Stimulated activated CD4-positive, alpha-beta T cell treated with anti-CD3 and anti-CD28 coated beads, Interleukin-12 subunit alpha, Interleukin-12 subunit beta, amount 100 ng/mL, for 48 hours (primary cell): ENCODE measurements at places on chromosomes 12 and 14.

DNA sequence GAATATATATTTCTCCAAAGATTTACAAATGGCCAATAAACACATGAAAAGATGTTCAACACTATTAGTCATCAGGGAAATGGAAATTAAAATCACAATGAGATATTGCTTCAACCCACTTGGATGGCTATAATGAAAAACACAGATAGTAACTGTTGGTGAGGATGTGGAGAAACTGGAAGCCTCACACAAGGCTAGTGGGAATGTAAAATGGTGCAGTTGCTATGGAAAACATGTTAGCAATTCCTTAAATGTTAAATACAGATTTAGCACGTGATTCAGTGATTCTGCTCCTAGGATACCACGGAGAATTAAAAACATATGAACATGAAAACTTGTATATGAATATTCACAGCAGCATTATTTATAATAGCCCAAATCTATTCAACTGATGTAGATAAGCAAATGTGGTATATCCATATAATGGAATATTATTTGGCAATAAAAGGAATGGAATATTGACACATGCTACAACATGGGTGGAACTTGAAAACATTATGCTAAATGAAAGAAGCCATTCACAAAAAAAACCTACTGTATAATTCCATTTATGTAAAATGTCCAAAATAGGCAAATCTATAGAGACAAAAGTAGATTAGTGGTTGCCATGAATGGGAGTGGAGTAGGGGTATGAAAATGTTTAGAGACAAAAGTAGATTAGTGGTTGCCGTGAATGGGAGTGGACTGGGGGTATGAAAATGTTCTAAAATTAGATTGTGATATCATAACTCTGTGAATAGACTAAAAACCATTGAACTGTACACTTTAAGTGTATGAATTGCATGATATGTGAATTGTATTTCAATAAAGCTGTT is 227.1 kb upstream of the DDHD1 start:
- no peak for DNase-seq

DNA sequence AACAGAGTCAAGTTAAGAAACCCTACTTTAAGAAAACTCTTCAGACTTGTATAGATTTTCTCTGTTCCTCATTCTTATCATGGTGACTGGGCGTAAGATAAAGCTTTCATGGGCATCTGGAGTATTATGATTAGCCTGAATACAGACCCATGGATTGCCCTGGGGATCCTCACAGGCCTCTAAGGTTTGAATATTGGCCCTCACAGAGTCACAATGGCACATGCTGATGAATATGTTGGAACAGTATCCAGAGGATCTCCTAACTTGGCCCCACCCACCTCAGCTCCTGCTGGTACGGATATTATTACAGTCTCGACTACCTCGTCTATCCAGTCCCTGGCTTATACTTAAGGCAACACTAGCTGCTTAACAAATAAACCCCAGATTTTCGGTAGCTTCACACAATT is 8.1 kb downstream of the OSBPL8 start:
- DNase-seq: no peak

DNA sequence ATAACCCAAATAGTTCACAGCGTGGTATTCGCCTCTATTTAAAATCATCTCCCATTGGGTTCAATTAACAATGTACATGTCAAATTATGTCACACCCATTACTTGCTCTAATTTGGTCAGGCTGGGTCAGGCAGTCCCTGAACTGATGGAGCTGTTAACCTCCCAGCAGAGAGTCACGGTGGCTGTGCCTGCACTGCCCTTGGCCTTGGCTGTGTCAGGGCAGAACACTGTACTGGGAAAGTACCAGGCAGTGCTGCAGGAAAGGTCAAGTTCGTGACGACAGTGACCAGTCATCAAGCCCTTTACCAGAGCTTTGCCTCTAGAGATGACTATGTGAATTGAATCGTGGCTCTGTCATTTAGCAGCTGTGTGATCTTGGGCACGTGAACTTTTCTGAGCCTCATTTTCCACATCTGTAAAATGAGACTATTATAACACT is 100.0 kb downstream of the ARF6 start:
- no peak for DNase-seq

DNA sequence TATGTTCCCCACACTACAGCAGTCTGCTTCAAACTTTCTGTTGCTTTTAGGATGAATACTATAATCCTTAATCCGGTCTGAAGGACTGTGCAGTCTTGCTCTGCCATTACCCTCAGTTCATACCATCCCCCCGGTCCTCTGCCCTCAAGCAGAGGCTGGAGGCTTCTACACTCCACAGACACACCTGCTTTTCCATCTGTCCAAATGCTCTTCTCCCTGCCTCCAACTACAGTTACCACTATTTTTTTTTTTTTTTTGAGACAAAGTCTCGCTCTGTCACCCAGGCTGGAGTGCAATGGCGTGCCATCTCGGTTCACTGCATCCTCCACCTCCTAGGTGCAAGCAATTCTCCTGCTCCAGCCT is 19.3 kb upstream of the KCNH3 start:
- no peak for DNase-seq

DNA sequence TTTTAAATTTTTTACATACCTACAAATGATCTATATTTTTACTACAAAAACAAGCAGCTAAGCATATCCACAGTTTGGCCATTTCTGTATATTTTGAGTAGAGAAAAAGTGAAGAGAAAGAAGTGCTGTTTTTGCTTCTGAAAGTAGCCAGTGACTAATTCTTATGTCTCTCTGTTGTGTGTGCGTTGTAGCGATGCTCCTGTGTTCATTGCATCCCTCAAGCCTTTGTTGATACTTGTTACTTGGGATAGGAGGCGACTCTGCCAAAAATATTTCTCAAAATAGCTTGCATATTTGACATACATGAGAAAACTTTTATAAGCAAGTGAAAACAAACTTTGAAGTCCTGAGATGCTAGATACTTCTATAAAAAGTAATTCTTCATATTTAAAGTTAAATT is 714.1 kb downstream of the FSCB start:
- no peak for DNase-seq

- peak; percentile 13 for DNase-seq
These were observed 354.4 kb downstream of the MED13L start for GRCh38 chr12:115922952-115923564.

DNA sequence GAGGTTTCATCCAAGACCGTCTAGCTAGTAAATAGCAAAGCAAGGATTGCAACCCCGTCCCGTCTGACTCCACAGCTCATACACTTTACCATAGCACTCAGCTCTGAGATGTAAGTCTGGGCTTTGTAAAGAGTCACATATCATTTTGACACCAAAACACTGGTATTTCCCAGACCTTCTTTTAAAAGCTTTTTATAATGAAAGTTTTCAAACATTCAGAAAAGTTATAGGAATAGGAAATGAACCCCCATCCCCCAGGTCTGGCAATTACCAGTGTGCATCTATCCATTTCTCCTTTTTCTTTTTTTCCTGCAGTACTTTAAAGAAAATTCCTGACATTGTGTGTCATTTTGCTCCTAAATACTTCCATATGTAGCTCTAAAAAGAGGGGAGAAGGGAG is 183.6 kb upstream of the CCND2 start:
- DNase-seq: no peak

GRCh38 chr14:99296517-99296916 is 24.5 kb upstream of the BCL11B start:
- DNase-seq: no peak

DNA sequence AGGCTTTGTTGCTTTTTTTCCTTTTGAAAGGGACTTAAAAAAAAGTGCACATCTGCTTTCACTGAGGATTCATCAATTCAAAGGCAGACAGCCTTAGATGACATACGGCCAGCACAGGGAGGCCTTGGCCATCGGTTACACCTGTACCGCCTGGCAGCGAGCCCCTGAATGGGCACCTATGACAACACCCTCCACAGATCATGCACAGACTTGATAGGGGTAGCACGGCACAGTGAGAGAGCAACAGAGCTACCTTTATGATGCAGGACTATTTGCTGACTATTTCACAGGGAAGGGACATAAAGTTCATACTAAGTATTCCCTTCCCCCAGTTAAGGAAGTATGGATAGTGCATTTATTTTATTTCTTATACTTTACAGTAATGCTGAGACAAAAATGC is 137.9 kb upstream of the ARID2 start:
- DNase-seq: no peak

- DNase-seq: no peak
These were observed 55.9 kb downstream of the SLCO1C1 start for GRCh38 chr12:20751046-20751445.

GRCh38 chr12:121127501-121127900 is 5.2 kb upstream of the P2RX7 start:
- no peak for DNase-seq

GRCh38 chr12:67940780-67941243 is 48.4 kb upstream of the IFNG-AS1 start:
- no peak for DNase-seq

DNA sequence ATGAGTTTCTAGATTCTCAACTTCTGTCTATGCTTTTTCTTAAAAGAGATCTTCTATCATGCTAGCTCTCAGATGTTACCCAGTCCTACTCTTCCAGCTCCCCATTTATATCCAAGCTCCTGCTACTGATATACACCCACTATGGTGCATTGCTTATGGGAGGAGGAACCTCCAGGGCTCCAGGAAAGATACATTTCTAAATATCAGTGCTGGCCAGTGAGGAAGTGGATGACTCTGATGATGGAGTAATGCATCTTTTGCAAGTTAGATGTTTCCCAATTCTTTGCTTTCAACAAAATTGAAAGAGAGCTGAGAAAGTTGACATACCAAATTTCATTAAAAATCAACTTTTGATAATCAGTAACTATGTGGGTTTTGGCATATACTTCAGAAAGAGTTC is 105.7 kb upstream of the RESF1 start:
- DNase-seq: no peak

DNA sequence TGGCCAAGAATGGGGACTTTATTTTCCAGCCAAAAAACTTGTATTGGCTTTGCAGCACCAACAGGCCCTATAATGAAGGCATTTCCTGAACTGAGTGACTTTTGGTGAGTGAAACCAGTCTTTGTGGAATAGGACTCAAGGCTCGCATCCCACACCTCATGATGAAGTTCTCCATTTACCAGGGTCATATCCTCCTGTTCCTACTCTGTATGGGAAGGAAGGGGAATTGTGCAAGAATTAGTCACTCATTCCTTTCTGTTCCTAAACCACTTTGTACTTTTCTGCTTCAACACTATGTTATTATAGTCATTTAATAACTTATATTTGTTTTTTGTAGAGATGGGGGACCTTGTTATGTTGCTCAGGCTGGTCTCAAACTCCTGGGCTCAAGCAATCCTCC is 2.3 kb upstream of the SPATS2 start:
- no peak for DNase-seq

DNA sequence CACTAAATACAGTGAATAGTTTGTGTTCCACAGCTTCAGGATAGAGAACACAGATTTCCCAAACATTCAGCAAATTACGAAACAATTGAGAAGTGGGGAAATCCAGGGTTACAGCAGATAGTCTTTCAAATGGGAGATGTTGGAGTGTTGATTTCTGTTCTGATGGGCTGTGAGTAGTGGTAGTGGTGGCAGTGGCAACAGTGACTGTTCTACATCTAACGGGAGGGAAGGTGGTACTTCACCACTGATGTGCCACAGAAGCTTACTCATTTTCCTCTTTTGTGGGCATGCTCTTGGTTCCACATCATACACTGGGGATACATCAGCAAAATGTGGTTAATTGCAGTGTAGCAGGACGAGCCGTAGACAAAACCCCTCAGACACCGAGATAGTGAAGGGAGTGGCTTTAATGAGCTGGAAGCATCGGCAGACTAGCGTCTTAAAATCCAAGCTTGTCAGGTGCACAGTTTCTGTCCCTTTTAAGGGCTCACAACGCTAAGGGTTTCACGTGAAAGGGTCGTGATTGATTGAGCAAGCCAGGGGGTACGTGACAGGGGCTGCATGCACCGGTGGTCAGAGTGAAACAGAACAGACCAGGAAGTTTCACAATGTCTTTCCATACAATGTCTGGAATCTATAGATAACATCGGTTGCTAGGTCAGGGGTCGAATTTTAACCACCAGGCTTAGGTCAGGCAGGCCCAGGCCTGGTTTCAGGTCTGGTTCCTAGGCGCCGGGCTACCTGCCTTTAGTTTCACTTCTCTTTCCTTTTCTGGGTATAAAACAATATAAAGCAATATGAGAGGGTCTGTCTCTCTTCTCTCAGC is 330.6 kb upstream of the FBXO33 start:
- peak; percentile 4 for DNase-seq

- DNase-seq: no peak
These were observed 6.7 kb upstream of the PTPRB start for GRCh38 chr12:70643939-70644338.

GRCh38 chr14:26377150-26377549 is 220.7 kb downstream of the NOVA1 start:
- DNase-seq: no peak

- DNase-seq: no peak
These were observed 173.8 kb downstream of the AEBP2 start for GRCh38 chr12:19613051-19613535.

GRCh38 chr12:10612984-10613348 is 443 bp downstream of the MAGOHB start:
- DNase-seq: no peak

- DNase-seq: no peak
These were observed 75.9 kb downstream of the DACT1 start for GRCh38 chr14:58713677-58714076.

- DNase-seq: no peak
These were observed 8.6 kb downstream of the SLC25A29 start for GRCh38 chr14:100297320-100298300.

- peak; percentile 80 for DNase-seq
These were observed 743 bp upstream of the CAND1 start for GRCh38 chr12:67268335-67268895.

GRCh38 chr12:39606712-39607423 is 12.7 kb downstream of the ABCD2 start:
- no peak for DNase-seq

DNA sequence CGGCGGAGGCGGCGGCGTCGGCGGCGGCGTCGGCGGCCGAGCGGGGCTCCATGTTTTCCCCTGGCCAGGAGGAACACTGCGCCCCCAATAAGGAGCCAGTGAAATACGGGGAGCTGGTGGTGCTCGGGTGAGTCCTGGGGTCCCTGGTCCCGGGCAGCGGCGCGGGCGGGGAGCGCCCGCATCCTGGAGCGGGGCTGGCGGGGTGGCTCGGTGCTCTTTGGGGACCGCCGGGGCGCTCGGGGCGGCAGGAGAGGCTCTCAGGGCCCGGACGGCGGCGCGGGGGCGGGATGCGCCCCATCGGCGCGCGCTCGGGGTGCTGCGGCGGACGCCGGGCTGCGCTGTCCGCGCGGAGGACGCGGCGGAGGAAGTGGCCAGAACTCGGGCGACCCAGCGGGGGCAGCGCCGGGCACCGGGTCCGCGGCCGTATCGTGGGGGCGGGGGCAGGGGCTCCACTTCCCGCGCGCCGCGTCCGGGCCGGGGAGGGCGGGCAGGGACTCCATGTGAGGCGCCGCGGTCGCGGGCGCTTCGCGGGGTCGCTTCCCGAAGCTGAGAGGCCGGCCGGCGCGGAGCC is 485 bp downstream of the PELI2 start:
- DNase-seq: no peak

- DNase-seq: no peak
These were observed 419.0 kb upstream of the CCDC196 start for GRCh38 chr14:66066981-66067776.

DNA sequence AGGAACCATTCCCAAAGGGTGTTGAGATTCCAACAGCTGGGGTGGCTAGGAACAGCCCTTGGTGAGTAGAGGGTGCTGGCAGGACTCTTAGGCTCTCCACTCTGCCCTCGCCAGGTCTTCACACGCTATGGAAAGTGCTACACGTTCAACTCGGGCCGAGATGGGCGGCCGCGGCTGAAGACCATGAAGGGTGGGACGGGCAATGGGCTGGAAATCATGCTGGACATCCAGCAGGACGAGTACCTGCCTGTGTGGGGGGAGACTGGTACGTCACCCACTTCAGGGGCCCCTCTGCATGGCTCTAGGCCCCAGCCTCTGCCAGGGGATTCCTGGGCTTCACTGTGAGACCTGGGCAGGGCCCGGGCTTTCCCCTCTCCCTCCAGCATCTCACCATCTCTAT is 8.0 kb upstream of the SMARCD1 start:
- DNase-seq: no peak
